ENCODE measurements at places on chromosomes 11 and 22.
A peak's percentile ranks its signal among the peaks of the same experiment; 100 is the strongest.

GRCh38 chr11:71446942-71447688 lies 1.1 kb downstream of the DHCR7 start:
- DNase-seq, result no peak

DNA sequence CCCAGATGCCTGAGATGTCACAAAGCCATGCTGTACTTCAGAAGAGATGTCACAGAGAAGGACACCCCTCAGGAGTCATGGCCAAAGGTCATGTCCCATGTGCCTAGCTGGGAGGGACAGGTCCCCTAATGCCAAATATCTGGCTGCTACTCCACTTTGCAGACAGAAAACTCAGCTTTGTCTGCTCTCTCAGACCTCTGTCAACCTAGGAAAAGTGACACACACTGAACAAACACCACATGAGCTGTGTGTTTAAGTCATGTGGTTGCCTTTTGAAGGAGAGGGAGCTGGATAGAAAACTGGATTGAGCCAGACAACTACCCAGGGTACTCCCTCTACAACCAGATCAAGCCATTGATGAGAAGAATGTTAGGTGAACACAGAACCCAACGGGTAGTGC lies 3.5 kb downstream of the TRIM66 start:
- no peak for DNase-seq

DNA sequence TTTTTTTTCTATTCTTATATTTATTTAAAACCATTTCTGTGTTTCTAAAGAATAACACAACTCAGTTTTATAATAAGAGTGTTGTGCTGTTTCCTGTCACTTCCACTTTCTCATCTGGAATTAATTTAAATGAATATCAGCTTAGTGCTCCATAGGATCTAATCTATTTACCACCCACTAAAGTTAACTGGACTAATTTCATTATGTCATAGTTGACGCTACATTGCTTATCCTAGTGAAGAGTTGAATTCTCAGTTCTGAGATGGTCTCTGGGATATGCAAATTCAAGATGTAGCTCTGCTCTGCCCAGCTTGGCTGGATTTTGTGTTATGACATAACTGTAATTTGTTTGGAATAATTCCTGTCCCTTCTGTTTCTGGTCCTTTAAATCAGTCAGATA lies 380.1 kb downstream of the METTL15 start:
- no peak for DNase-seq

DNA sequence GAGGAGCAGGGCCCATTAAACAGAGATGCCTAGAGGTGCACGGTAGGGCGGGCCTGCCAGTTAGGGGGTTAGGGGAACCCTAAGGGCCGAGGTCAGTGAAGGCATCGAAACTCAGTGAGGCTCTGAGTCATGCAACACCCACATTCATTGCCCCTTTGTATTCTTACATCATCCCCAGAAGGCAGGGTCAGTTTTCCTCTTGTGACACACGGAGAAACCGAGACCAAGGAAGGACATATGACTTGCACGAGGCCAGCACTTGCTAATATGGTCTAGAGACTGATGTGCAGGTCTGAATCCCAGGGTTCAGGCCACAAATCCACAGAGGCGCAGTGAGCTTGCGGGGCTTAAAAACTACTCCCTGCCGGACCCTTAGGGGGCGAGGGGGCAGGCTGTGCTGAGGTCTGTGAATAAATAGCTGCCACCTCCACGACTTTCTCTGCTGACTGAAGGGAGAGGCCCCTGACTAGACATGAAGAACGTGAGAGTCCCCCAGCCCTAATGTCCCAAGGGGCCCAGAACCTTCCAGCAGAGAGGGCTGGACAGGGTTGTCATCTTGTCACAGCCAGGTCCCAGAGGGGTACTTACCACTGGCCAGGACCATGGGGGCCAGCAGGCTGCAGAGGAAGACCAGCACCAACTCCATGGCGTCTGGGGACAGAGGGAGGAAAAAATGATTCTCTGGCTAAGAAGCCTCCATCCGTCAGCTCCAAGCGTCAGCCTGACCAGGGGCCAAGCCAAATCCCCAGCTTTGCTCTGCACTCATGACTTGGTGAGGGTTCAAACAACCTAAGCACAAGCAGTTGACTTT lies 17.8 kb upstream of the FXYD2 start:
- DNase-seq, result peak; percentile 47

DNA sequence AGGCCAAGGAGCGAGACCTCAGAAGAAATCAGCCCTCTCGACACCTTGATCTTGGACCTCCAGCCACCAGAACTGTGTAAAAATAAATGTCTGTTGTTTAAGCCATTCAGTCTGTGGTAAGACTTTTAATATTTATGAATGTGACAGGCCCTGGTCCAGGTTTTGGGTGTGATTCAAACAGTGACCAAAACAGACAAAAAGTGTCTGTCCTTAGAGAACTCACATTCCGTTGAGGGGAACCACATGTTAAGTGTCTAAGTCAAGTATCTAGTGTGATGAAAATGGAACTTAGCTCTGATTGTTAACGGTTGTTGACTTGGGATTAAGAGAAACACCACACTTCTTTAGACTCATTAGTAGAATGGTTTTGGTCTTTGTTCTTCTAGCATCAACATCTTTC lies 22.2 kb downstream of the ATXN10 start:
- no peak for DNase-seq

GRCh38 chr11:40421208-40421981 lies 1038.1 kb downstream of the LRRC4C start:
- DNase-seq, result no peak

GRCh38 chr11:5910540-5910939 lies 17.5 kb downstream of the OR52E5 start:
- no peak for DNase-seq

DNA sequence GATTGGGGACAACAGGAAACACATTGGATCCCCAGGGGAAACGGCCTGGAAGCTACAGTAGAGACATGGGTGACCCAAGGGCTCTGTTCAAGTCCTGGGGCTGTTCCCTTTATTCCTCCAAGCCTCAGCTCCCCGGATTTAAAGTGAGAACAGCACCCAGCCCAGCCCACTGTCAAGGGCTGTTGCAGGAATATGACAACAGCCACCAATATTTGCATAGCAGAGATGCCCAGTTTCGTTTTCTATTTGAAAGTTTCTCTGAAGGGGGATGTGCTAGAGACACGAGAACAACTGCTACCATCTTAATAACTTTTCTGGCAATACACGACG lies 81.1 kb upstream of the WNT7B start:
- no peak for DNase-seq

GRCh38 chr11:129922674-129923073 lies 27.3 kb upstream of the NFRKB start:
- DNase-seq, result no peak

DNA sequence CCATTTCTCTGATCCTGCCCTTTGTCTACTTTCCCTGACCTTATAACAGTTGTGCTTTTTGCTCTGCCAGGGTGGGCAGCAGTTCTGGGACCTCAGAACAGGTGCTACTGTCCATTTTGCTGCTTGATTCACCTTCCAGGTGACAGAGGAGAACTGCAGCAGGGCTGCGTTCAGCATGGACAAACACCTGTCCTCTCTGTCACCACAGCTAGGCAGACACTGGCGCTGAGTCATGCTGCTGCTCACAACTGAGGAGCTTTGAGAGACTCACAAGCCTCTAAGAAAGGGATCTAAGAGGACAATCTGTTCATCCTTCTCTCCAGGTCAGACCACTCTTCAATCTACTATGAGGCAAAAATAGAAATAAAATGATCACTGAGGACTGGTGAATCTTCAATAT lies 1144.5 kb upstream of the CCDC90B start:
- no peak for DNase-seq

GRCh38 chr11:71430166-71430565 lies 18.0 kb downstream of the DHCR7 start:
- no peak for DNase-seq

GRCh38 chr11:129331871-129332274 lies 43.8 kb upstream of the BARX2 start:
- peak; percentile 84 for DNase-seq

GRCh38 chr11:1074244-1075221 lies at the start of gene MUC2:
MUC2 (plus strand) TSS chr11:1074874.
- DNase-seq, result no peak

DNA sequence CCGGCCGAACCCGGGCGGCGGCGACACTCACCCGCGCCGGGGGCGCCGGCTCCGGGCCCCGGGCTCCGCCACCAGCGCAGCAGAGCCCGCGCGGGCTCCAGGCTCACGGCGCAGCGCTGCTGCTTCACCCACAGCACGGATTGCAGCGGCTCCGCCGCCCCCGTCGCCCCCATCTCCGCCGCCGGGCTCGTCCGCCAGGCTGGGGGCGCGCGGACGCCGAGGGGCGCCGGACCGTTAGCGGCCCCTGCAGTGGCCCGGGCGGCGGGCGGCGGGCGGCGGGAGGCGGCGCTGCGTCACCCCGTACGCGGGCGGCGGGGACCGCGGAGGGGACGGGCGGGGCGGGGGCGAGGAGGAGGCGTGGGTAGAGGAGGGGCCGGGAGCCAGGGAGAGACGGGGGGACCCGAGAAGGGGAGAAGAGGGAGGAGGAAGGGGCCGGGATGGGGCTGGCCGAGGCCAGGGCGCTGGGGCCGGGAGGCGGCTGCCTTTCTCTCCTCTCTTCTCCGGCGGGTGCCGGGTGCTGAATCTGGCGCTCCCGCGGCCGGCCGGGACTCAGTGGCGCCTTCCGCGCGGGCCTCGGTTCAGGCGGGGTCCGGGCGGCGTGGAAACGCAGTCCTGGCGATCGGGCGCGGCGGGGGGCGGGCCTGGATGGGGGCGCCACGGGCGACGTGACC lies at the start of gene CERK:
Gene CERK, minus strand, starts transcription at position 277 of the 671 bp plus-strand sequence. Its CDS starts 104 bp downstream, at position 173.
- peak; percentile 68 for DNase-seq

GRCh38 chr22:33919391-33920196 lies 682 bp downstream of the LARGE1 start:
- DNase-seq, result no peak

DNA sequence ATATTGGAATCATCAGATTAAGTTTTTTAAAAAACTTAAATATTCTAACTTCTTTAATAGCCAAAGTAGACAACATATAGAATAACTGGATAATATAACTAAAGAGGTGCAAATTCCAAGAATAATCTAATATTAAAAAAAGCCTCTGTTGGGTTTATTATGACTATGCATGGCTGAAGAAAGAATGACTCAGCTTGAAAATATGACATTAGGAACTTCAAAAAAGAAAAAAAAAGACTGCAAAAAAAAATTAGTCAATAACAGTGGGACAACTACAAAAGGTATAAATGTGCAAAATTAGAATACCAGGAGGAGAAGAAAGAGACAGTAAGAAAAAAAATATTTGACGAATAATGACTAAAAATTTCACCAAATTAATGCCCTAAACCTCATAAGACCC lies 1178.0 kb downstream of the JRKL start:
- no peak for DNase-seq

DNA sequence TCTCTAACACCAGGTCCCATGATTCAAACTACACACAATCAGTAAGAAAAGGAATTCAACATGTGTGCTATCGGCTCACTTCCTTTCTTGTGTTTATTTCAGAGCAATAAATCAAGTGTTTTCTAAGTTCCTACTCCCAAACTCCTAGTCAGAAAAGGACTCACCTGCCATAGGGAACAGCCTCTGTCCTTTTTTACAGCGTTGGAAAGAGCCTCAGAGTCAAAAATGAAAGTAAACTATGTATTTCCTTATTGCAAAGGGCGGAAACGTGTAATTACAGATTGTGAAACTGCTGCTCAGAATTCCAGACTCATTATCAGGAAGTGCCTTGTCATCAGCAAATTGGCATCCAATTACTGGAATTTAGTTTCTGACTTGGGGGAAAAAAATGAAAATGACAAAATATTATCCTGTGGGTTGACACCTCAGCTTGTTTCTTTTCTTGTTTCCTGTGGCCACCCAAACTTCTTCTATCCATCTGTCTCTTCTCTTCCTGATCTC lies at the start of gene CASP4:
Gene CASP4, minus strand, starts transcription at position 220 of the 501 bp plus-strand sequence. Its CDS starts 49 bp downstream, at position 171.
- DNase-seq, result peak; percentile 36

GRCh38 chr11:107705027-107705426 lies 6.8 kb downstream of the SLN start:
- DNase-seq, result no peak

DNA sequence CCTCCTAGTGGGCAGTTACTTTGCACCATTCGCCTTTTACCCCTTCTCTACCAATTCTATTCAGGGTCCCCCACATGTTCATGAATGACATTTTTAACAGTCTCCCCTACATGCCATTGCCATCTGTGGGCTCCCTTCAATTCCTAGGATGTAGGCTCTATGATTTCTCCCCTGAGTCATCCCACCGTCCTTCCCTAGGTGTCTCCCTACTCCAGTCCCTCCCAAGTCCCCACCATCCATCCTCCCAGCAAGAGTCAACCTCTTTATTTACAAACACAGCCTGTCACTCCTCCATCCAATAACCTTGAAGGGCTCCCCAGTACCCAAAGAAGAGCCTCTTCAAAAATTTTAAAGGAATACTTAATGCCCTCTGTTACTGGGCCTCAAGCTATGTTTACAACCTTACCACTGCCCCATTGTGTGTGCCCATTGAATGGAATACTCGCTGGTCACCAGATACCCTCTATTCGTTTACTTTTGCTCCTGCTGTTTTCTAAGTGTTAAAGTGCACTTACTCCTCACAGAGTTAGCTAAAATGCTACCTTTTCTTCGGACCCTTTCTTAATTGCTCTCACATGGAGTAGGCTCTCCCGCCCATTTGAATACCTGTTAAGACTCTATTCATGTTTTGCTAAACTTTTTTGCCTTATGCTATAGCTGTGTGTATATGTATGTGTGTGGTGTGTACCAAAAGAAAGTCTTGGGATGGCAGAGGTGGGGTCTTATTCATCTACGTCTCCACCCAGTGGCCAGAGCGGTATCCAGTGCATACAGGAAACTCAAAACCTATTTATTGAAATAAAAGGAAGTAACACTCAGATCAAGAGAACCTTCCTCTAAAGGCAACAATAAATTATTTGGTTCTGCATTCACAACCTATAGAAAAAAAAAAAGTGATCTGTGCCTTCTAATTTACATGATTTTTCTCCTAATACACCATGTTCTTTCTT lies 235.8 kb upstream of the CCDC90B start:
- DNase-seq, result no peak

GRCh38 chr22:24145446-24146193 lies 35.7 kb upstream of the SUSD2 start:
- no peak for DNase-seq

DNA sequence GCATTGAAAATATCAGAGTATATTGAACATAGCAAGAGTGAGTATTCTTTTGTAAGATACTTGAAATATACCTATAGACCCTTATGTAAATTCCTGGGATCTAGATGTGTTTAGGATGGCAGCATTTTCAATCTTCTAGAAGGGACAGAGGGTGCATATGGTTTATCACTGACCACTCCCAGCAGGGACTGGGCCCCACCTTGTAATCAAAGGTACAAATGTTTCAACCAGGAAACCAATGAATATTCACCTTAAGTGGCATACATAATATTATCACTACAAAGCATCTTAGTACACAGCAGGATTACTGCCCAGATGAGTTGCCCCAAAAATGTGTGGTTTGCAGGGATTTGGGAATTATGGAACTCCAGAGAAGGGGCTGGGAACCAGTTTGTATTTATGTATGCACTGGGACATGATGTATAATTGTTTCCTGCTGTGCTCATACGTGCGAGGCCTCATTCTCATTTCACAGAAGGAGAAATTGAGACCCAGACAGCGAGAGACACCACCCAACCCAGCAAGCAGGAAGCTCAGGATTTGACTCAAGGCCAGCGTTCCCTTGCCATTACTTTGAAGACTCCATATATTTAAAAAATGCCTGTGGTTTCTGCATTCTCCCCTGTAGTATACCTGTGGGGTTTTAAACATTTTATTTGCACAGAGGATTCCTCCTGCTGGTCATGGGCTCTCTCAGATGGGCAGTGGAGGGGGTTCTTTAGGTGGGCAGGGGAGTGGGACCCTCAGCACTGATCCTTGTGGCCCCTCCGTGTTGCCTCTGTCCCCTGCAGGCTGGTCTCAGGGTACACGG lies 5.2 kb downstream of the APOL4 start:
- DNase-seq, result no peak

- peak; percentile 82 for DNase-seq
Observed at GRCh38 chr11:119196833-119197483, 9.2 kb upstream of the CBL start.

GRCh38 chr22:50016308-50016987 lies 3.9 kb upstream of the IL17REL start:
- no peak for DNase-seq
